ENCODE measurements at places on chromosomes 1 and 21.

- no peak for DNase-seq
These were observed 101.2 kb downstream of the NFIA start for GRCh38 chr1:61183471-61184039.

DNA sequence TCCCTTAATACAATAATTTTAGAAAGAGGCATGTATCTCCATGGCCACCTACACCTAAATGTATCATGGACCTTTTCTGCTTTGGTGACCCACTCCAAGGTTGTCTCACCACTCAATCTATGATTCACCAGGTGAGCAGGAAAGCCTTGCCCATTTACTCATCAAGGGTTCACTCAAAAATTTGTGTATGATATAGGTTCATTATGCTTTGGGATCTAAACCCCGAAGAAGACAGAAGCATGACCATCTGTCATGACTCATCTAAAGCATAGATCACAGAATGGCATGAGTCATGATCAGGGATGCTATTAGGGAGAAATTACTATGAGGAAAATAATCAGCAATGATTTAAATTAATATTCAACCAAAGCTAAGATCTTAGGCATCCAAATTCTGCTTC, 38.5 kb downstream of the PYHIN1 start:
- DNase-seq = no peak

DNA sequence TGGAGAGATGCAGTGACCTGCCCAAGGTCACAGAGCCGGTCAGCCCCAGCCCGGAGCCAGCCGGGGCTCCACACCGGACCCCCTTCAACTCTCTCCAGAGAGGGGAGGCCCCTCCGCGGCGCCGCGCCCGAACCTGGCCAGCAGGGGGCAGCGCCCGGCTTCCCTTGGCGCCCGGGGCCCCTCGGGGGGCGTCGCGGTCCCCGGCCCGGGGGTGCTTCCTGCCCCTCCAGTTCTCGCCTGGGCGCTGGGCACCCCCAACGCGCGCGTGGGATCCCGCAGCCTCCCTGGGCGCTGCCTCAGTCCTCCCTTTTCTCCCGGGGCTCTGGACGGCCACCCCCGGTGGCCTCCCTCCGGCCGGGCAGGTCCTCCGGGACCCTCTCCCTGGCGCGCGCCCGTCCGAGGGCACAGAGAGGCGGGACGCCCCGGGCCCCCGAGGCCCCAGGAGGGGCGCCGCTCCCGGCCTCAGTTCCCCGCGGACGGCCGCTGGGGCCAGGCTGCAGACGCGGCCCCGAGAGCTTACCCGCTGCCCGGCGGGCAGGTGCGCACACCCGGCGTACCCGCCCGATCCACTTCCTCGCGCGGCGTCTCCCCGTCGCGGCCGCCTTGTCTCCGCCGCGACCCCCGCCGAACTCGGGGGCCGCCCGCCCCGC, 406 bp downstream of the HTR1D start:
- DNase-seq = no peak

- no peak for DNase-seq
These were observed 3.5 kb downstream of the SLFNL1 start for GRCh38 chr1:41018018-41018410.
